Right renal pelvis (tissue), 4 donors: ENCODE measurements at places on chromosomes 1 and 21.

GRCh38 chr1:32361674-32362473 is 411 bp downstream of the FAM229A start:
- peak; percentile 39 for DNase-seq

DNA sequence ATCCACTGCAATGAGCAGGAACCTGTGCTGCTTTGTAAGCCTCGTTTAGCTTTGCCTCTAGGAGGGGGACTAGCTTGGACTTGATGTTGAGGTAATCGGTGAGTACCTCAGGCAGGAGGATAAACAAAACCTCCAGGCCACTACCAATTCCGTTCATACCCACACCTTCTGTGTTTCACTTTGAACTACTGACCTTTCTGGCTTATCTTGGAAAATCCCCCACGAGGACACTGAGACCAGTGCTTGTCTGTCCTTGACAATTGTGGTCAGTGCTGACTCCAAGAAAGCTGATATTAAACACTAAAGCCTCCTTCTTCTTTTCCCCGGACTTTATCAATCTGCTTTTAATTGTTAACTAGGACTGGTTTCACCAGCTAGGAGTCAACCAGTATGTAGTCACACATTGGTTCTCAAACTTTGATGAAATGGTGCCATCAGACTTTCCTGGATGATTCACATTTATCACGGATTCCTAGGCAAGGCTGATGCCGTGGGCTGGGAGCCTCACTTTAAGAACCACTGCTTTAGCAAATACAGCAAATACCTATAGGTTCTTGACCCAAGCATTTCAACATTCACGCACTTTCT is 52.7 kb downstream of the TGFB2 start:
- DNase-seq: no peak

- no peak for DNase-seq
These were observed 54.2 kb downstream of the PTPRU start for GRCh38 chr1:29290414-29290985.

DNA sequence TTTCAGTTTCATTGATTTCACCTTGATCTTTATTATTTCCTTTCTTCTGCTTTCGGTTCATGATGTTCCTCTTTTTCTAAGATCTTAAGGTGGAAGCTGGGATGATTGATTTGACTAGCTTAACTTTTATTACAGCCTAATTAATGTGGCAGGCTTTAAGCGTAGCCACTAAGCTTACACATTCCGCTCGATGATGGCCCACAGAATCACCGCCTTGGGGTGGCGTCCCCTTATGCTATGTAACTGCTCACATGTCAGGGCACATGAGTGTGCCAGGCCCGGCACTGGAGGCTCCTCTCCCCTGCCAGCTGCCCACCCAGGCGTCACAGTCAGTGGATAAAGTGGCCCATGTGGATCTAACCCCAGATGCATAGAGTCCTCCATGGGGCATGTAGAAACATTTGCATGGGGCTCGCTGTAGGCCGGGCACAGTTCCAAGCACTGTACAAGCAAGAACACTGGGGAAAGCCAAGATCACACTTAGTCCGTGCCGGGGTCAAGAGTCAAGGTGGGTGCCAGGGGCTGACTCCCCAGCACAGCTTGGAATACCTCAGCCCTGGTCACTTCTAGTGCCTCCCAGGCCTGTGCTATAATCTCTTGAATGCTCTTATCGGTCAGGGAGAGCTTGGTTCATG is 41.7 kb downstream of the PKNOX1 start:
- no peak for DNase-seq

- DNase-seq: no peak
These were observed 2.5 kb downstream of the FMN2 start for GRCh38 chr1:240094041-240094722.

DNA sequence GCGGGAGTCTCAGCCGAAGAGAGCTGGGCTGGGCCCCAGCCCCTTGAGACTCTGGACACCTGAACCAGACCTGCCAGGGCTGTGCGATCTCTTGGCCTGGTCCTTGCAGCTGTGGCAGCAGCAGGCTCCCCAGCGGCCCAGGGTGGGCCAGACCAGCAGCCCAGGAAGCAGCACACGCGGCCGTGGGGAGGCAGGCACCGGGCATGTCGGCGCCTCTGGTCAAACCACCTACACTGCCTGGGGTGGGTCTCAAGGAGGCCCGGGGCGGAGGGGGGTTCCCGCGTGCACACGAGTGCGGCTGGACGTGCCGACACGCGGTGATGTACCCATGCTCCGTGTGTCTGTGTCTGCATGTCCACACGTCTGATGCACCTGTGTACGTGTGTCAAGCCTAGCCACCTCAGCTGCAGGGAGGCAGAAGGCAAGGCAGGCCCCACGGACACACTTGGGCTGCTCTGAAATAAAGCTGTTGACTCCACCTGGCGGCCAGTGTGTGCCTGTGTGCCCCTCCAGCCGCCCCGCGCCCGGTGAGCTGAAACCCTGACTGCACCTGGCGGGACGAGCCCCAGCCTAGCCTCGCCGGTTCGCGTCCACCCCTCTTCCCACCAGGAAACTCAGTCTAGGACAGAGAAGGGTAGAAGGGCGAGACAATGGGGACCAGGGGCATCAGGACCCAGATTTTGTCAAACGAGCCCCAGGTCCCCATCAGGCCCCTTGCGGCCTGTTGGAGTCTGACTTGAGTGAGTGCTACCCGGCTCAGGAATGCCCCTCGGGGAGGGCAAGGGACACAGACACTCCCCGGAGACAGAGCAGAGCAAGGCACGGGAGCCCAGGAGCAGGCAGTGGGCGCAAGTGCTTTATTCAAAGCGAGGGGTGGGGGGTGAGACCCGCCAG is 11.6 kb downstream of the SCNN1D start:
- DNase-seq: peak; percentile 62

DNA sequence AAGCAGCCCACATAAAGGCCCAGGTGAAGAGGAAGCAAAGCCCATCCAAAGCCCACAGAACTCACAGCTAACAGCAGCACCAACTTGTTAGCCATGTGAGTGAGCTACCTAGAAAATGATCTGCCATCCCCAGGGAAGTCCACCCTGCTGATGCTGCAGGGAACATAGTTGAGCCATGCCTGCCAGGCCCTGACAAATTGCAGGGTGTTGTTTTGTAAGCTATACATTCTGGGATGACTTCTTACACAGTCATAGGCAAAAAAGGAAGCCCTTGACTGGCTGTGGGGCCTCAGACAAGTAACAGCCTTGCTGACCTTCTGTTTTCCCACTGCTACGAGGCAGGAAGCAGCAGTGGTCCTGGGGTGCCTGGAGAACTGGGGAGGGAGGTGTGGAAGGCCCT is 262.7 kb downstream of the MATN1 start:
- DNase-seq: no peak

- DNase-seq: no peak
These were observed 42.1 kb upstream of the S1PR1 start for GRCh38 chr1:101194746-101195145.

DNA sequence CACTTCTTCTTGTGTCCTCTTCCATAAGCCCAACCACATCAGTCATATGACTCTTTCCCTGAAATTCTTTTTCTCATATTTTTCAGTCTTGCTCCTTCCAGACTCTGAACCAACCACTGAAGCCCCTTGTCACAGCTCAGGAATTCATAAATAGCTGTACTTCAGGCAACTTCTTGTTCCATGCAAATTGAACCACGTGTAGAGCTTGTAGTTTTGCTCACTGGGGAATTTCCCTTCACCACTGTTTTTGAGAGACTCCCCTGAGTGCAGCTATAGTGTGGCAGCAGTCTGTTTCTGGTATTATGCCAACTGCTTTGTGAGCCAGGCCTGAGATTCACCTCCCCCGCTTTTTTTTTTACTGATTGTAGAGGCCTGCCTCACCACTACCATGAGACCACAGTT is 150.3 kb upstream of the SPAG17 start:
- DNase-seq: no peak

DNA sequence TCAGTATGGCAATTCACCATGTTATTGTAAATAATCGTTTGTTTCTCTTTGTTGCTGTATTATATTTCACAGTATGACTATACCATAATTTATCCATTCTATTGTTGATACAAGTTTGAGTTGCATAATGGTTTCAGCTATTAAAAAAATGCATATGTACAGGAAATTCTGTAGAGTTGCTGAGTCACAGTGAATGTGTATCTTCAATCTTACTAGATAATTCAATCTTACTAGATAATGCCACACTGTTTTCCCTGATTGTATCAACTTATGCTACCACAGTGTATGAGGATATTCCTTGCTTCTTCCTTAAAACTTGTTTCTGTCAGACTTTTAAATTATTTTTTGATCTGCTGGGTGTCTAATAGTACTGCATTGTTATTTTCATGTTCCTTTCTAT is 3.5 kb upstream of the COA6 start:
- no peak for DNase-seq

- DNase-seq: no peak
These were observed 133.4 kb downstream of the DMRTB1 start for GRCh38 chr1:53592521-53592982.

- no peak for DNase-seq
These were observed 2.6 kb upstream of the SPTA1 start for GRCh38 chr1:158689110-158689509.

DNA sequence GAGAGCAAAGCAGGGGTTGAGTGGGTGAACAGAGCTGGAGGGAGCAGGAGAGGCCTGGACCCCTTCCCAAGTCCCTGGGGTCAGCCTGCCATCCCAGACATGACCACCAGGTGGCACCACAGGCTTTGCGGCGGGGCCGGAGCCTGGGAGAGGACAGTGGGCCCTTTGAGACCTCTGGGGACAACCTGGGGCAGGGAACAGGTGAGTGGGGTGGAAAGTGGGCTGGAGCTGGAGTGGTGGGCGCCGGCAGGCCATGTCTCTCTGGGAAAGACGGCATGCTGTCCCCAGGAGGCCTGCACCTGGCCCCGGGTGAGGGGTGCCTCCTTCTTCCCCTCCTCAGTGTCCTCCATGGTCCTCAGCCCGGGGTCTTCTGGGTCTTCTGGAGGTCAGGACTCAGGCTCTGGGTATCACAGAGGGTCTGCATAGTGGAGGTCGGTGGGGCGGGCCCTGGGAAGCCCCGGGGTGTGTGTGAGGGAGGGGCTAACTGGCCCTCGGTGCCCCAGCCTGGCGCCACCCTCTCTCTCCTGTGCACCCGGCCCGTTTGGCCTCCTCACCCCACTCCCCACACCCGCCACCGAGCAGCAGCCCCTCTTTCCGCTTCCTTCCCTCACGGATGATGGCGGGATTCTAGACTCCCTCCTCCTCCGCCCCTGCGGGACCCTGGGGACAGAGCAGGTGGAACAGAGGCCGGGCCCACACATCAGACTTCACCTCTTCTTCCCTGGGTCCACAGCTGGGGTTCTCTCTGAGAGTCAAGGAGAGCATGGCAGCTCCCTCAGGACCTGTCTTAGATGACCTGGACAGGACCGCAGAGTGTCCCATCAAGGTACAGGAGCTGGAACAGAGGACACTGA is 28.5 kb upstream of the PKP1 start:
- no peak for DNase-seq

- no peak for DNase-seq
These were observed 7.5 kb downstream of the RIPK4 start for GRCh38 chr21:41759214-41759840.

DNA sequence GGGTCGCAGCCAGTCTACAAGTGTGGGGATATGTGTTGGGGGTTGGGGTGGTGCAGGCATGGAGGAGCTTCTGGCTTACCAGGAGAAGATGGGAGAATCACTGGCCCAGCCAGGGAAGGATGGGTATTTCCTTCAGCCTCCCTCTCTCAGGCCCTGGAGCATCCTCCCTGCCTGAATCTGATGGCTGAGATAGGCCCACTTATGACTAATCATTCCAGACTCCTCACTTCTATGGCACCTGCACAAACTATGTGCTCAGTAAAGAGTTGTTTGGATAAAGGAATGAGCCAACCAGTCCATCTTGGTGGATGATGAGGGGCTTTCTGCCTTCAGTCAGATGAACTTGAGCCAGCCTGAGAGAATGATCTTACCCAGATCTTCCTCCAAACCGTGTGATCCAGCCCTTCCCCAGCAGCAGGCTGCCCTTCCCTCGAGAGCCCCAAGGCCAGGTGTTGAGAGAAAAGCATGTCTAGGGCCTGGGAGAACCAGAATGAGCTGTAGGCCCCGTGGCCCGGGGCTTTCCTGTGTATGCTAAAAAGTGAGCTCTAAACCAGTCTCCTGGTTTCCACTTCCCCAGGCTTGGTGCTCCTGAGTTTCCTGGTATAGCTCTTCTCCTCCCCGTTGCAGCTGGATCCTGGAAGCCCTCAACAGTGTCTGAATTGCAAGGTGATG is 1.3 kb downstream of the GPA33 start:
- DNase-seq: no peak

DNA sequence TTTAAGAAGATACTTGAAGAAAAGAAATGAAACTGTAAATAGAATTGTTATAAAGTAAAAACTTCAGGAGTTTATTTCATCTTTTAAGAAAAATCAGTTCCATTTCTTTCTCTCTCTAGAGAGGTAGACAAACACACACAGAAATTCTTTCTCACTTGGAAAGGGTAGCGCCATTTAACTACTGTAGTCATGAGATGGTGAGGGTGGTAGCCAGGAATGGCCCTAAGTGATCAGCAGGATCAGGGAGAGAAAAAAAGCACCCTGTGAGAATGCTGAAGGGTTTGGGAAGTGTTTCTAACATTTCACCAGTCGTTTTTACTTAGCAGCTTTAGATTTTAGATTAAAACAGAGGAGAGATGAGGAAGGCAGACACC is 205.7 kb upstream of the RUNX1 start:
- DNase-seq: no peak

GRCh38 chr1:92961131-92961895 is at the start of gene DIPK1A:
Gene DIPK1A (minus strand): TSS chr1:92961462. CDS start chr1:92961429, 33 bp downstream.
- DNase-seq: peak; percentile 52

DNA sequence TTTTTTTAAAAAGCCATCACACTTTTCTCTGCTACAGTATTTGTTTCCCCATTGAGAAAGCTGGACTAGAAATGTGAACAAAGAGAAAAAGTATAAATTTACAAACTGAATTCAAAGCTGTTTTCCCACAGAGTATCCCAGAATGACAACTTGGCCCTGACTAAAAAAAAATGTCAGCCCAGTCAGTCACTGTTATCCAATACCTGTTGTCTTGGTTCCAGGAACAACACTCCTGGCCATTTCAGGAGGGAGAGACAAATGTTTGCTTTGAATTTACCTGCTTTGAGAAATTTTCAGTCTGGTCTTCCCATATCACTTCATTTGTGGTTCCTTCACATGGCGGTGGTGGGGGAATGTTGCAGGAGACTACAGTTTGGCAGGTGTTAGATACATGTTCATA is 46.2 kb downstream of the COLGALT2 start:
- no peak for DNase-seq

DNA sequence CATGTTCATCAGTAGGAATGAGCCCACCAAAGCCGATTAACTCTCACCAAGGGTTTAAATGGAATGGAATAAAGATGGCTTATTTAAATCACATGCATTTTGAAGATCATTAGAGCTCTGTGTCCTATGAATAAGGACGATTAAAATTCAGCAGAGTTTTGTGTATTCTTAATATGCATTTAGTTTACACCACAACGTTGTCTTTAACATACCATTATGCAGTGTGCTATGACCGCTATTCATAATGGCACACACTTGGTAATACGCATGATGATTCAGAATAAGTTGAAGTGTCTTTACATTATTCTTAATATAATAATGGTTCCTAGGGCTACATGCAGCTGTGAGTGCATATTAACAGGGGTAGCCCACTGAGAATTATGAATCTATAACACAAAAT is 190.7 kb downstream of the PTBP2 start:
- DNase-seq: no peak
